Effector memory CD4-positive, alpha-beta T cell (primary cell): ENCODE measurements at places on chromosomes 6 and 20.

DNA sequence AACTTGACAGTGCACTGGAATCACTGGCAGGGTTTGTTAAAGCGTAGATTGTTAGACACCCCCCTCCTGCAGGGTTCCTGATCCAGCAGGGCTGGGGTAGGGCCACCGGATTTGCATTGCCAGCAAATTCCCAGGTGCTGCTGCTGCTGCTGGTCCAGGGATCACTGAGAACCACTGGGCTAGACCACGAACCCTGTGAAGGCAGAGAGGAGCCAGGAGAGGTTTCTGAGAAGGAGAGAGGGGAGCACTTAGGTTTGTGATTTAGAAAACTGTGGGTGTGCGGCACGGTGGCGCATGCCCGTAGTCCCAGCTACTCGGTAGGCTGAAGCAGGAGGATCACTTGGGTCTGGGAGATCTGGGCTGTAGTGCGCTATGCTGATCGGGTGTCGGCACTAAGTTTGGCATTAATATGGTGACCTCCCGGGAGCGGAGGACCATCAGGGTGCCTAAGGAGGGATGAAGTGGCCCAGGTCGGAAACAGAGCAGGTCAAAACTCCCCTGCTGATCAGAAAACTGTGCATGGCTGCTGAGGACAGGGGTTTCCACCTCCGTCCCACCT, 53.6 kb upstream of the FAM83D start:
- DNase-seq = no peak

- DNase-seq = no peak
These were observed 22.7 kb upstream of the KIF25 start for GRCh38 chr6:167974640-167975344.

DNA sequence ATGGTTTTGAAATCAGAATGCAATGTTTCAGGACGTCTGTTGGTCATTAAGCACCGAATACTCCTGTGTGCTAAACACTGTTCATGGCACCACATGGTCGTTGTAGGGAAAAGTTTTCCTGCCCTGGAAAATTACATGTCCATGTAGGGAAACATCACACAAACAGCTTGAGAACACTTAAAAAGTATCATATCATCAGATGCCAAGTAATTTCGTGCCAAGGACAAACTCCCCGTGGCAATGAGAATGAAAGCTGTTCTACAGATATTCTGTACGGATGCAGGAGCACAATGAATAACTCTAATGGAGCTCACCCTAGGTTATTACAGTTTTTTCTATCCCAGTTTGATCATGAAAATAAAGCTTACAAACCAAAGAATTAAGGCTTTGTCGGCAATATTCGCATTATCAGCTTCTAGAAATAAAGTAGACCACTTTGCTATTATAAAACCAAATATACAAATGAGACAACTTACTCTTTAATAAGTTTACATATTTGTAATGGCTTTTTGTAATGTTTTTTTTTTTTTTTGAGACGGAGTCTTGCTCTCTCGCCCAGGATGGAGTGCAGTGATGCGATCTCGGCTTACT, 4.6 kb upstream of the DST start:
- no peak for DNase-seq

- no peak for DNase-seq
These were observed 41.9 kb upstream of the BHLHE23 start for GRCh38 chr20:63048516-63049190.

DNA sequence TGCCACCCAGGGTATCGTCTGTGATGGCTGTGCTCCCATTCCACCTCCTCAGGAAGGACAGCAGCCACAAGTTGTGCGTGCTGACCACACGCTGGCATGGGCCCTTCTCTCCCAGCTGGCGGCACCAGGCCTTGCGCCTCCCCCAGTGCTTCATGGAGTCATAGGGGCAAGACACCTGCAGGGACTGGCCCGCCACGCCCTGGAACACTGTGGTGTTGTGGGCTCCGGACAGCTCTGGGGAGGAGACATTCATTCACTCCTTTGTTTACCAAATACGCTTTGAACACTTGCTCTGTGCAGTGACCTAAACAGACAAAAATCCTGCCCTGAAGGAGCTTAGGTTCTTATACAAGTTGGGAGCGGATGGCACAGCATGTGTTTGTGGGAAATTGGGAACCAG, 1.5 kb downstream of the TREM2 start:
- no peak for DNase-seq

DNA sequence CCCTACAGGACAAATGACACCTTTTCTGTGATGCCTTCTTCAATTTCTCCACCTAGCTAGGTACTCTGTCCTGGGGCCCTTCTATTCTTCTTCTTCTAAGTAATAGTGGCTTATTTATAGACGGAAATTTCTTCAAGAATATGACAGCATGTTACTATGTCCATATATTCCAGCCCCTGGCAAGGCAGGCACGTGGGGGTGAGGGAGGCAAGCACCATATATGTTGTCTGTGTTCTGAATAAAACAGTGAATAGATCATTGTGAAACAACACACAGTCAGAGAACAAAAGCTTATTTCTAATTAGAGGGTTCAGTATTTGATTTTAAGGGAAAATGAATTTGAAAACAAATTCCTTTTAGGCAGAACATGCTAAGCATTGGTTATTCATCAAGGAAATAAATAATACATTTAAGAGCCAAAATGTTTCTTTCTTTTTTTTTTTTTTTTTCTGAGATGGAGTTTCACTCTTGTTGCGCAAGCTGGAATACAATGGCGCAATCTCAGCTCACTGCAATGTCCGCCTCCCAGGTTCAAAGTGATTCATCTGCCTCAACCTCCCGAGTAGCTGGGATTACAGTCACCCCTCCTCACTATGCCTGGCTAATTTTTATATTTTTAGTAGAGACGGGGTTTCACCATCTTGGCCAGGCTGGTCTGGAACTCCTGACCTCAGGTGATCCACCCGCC, 6.2 kb downstream of the HEBP2 start:
- DNase-seq = no peak

GRCh38 chr6:46925563-46926253, 4.0 kb upstream of the ADGRF5 start:
- DNase-seq = no peak

GRCh38 chr6:39156801-39157200, 41.8 kb upstream of the SAYSD1 start:
- DNase-seq = no peak

DNA sequence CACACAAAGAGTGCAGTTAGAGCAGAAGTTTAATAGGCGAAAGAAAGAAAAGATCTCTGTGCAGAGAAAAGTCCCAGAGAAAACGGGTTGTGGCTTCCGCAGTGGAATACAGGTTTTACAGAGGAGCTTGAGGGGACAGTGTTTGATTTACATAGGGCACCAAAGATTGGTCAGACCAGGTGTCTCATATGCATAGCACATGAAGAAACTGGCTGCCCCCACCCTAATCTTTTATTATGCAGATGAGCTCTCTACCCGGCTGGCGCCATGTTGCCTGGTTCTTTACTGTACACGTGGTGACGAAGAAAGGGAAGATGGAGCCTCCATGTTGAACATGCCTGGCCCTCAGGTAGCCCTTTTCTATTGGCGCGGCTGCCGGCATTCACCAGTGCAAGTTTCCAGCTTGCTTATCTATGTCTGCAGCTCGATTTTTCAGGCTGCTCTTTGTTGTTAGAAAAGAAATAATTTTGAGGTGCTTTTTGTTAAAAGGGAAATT, 47.4 kb downstream of the SLC35B3 start:
- no peak for DNase-seq

DNA sequence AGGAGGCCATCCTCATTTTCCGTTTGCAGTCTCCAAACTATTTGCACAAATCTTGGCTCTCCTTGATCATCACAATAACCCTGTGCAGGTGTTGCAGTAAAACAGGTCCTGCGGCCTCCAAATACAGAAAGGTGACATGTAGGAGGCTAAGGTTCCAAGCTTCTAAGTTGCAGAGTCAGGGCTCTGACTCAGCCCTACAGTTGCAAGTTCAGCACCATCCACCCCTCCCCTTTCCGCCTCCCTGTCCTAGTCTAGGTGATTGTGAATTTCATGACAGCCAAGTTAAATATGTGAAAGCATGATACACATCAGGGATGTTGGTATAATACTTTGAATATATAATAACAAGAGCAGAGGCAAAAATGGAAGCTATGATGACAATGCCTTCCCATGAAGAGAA, 317.3 kb upstream of the CDH4 start:
- no peak for DNase-seq

DNA sequence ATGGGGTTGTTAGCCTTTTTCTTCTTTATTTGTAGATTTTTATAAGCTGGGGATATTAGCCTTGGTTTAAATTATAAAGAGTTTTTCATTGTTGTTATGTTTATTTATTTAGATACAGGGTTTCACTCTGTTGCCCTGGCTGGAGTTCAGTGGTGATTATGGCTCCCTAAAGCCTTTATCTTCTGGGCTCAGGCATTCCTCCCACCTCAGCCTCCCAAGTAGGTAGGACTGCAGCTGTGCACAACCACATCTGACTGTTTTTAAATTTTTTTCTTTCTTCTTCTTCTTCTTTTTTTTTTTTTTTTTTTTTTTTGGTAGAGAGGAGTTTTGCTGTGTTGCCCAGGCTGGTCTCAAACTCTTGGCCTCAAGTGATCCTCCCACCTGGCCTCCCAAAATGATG, 80.9 kb downstream of the UBE3D start:
- no peak for DNase-seq

DNA sequence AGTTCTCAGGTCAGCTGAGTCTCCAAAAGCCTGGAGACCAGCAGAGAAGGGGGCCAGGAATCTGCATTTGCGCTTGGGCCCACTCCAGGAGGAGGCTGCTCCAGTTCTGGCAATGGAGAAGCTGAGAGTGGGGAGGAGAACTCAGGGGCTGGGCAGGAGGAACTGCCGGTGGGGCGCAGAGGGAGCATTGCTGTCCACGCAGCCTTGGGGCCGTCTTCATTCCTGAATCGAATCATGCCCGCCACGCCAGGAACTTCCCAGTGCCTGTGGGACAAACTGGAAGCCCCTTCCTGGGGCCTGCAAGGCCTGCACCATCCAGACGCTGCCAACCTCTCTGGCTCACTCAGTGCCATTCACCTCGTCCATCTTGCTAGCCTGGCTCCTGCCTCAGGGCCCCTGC, 16.9 kb downstream of the RAB44 start:
- no peak for DNase-seq

DNA sequence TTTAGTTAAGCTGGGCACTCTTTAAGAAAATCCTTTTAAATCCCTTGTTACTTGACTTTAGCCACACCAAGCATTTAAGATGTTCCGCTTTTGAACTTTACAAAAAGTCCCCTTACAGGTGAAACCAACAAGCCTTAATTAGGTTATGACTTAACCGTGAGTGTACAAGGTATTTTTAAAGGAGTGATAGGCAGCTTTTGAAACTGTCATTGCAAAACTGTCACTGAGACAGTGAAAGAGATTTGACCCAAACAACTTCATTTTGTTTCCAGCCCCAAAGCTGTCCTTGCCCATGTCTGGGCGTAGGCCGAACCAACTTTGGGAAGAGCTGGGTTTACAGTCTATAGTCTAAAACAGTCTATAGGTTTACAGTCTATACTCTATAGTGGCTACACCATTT, 305.4 kb downstream of the FARS2 start:
- no peak for DNase-seq

DNA sequence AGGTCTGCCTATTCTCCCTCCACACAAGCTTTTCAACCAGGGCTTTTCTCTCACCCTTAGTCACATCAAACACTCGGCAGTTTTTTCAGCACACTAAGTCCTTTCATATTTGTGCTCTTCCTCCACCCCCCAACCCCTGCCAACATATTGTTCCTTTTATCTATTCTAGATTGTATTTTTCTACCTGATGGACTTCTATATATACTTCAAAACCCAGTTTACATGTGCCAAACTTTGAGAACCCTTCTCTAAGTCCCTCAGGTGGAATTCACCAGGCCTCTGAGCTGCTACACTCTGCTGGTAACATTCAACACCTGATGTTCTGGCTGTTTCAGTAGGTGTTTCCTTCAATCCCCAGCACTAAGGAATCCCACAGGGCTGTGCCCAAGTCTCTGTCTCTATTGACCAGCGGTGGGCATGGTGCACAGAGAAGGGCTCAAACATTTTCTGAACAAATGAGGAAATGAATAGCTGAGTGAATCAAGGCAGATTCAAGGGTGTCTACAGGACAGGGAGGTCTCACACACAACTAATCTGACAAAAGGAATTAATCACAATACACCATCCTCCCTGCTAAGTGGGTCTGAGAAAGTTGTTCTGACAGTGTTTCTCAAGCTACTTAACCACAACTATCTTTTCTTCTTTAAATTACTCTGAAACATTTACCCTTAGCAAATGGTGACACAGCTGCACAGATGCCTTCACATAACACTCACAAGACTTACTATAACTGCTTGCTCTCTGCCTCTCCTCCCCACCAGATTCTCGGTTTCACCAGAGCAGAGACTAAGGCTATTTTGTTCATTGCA, 166.5 kb downstream of the TSHZ2 start:
- no peak for DNase-seq

- no peak for DNase-seq
These were observed 143.6 kb downstream of the TFAP2B start for GRCh38 chr6:50962213-50962759.

DNA sequence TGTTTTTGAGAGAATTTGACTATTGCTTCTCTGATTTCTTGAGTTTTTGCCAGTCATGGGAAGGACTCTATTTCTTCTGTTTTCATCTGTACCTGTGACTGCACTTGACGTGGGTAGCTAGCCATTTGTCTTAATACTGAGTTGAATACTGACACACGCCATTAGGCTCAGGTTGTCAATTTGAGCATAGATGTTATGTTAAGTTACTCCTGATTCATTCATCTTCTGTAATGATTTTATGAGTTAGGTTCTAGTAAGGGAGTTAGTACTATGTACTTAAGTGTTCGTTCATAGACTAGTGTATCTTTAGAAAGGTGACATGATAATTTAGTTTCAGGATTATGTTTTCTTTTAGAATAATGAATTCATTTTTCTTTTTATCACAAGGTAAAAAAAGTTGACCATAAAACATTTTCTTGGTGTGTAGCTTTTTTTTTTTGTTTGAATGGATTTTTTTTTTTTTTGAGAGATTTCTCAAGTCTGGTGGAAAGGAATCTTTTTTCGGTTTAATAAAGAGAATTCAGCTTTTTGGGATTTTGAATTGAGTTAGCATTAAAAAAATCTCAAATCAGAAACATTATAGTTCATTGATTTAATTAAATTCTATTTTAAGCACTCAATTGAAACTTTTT, 1.7 kb downstream of the AFDN start:
- no peak for DNase-seq

DNA sequence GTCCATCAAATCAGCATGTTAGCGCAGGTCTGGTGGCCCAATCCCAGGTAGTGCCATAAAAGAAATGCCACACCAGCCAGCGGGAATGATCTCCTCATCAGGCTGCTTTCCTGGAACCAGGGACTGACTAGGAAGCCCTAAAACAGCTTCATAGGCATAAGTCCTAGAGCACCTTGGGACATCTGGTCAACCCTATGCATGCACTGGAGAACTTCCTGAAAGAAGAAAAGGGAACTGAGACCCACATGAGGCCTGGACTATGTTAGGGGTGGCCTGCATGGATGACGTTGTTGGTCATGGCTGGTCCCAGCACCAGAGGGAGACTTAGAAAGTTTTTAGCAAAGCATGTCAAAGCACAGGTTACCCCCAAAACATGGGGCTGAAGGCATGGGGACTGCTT, 7.6 kb upstream of the KCNK16 start:
- no peak for DNase-seq
